ENCODE measurements at places on chromosomes 12 and 14.

GRCh38 chr14:76810953-76811400 is 1.7 kb downstream of the ANGEL1 start:
- peaks cover 31% of the 10 kb centered on the region for H3K4me1 ChIP-seq
- H3K4me3 ChIP-seq = peak overlapping the region; percentile 89
- peaks cover 35% of the 10 kb centered on the region for H3K36me3 ChIP-seq
- H3K27ac ChIP-seq = peak overlapping the region; percentile 28

GRCh38 chr14:84251411-84252115 is 1278.4 kb upstream of the FLRT2 start:
- no peak for DNase-seq
- H3K36me3 ChIP-seq = no peaks in the 10 kb centered on the region

- H3K27ac ChIP-seq = no peak overlapping the region
- H3K27me3 ChIP-seq = no peaks in the 10 kb centered on the region
- H3K36me3 ChIP-seq = no peaks in the 10 kb centered on the region
- H3K4me3 ChIP-seq = no peak overlapping the region
These were observed 148.2 kb downstream of the SLC41A2 start for GRCh38 chr12:104809706-104810385.

DNA sequence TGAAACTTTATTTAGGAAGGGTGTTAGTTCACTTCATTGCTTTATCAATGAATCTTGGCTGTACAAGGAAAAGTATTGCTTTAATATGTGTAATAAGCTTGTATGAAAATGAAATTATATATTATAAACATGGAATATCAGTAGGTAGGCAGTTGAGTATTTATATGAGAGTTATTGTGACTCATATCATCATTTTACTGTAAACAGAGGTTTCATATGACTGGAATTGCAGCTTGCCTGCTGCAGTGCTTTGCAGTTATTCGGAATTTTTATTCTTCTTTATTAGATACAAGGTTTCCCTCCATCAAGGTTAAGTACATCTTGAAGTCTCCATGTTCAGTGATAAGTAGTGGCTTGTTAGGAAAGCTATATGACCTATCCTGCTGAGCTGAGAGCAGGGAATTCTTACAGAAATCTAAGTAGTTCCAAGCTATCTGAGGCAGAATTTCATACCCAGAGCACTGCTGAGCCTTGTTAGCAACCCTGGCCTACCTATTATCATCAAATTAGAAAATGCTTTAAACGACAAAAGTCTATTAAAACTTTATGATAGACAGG is 111.2 kb downstream of the MGST1 start:
- no peaks in the 10 kb centered on the region for H3K36me3 ChIP-seq
- no peaks in the 10 kb centered on the region for H3K27me3 ChIP-seq
- no peak overlapping the region for H3K4me3 ChIP-seq
- DNase-seq = no peak

DNA sequence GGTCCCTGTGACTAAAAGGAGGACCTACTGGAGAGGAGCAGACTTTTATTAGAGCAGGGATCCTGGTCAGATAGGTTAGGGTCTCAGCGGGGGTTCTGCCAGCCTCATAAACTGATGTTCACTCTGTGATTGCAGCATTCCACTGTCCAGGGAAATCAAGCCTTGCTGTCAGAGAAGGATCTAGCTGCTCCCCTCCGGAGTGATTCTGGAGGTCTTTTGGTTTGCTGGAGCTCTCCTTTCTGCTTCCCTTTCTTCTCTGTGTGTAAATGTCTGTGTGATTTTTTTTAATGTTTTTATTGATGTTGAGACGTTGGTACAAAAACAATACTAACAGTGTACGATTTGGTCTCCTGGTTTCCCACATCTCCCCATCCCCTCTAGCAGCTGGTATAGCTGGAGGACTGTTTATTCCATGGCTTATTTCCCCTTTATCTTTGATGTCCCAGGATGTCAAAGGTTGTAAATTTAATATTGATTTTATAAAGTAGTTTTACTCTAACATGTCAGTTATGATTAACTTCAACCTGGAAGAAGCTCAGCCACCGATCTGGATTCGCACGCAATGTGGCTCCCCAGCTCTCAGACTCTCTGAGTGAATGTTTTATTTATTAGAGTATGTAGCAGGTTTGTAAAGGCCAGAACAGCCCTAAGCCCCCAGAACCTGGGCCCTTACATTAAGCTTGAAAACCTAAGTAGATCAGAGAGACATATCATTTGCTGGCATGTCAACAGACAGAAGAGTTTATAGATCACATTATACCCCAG is 202.3 kb upstream of the G2E3 start:
- H3K4me3 ChIP-seq = no peak overlapping the region
- DNase-seq = no peak
- no peaks in the 10 kb centered on the region for H3K27me3 ChIP-seq
- no peaks in the 10 kb centered on the region for H3K36me3 ChIP-seq
- H3K4me1 ChIP-seq = no peaks in the 10 kb centered on the region

GRCh38 chr14:69953266-69953915 is 74.2 kb downstream of the SMOC1 start:
- H3K36me3 ChIP-seq = no peaks in the 10 kb centered on the region
- no peaks in the 10 kb centered on the region for H3K27me3 ChIP-seq
- DNase-seq = no peak
- H3K4me1 ChIP-seq = no peaks in the 10 kb centered on the region
- no peak overlapping the region for H3K27ac ChIP-seq

- no peaks in the 10 kb centered on the region for H3K36me3 ChIP-seq
- H3K27me3 ChIP-seq = no peaks in the 10 kb centered on the region
- H3K4me3 ChIP-seq = peak overlapping the region; percentile 64
- peak overlapping the region; percentile 75 for H3K27ac ChIP-seq
- peaks cover 63% of the 10 kb centered on the region for H3K4me1 ChIP-seq
These were observed 816 bp upstream of the GDF11 start for GRCh38 chr12:55741931-55742680.

GRCh38 chr14:78297858-78298257 is 127.7 kb downstream of the NRXN3 start:
- no peaks in the 10 kb centered on the region for H3K36me3 ChIP-seq
- no peak for DNase-seq
- no peak overlapping the region for H3K4me3 ChIP-seq
- H3K27me3 ChIP-seq = no peaks in the 10 kb centered on the region
- H3K4me1 ChIP-seq = no peaks in the 10 kb centered on the region

- H3K27ac ChIP-seq = no peak overlapping the region
- no peak overlapping the region for H3K4me3 ChIP-seq
- no peaks in the 10 kb centered on the region for H3K27me3 ChIP-seq
- peaks cover 31% of the 10 kb centered on the region for H3K4me1 ChIP-seq
These were observed 11.5 kb downstream of the ADGRD1 start for GRCh38 chr12:130965214-130965613.

- H3K4me3 ChIP-seq = no peak overlapping the region
- no peaks in the 10 kb centered on the region for H3K36me3 ChIP-seq
- no peak overlapping the region for H3K27ac ChIP-seq
- DNase-seq = no peak
- H3K4me1 ChIP-seq = peaks cover 11% of the 10 kb centered on the region
- peaks cover 18% of the 10 kb centered on the region for H3K27me3 ChIP-seq
These were observed 2.3 kb downstream of the KSR2 start for GRCh38 chr12:117966511-117966910.

- peak overlapping the region; percentile 63 for H3K4me3 ChIP-seq
- H3K36me3 ChIP-seq = no peaks in the 10 kb centered on the region
- no peaks in the 10 kb centered on the region for H3K27me3 ChIP-seq
- H3K4me1 ChIP-seq = peaks cover 20% of the 10 kb centered on the region
- peak overlapping the region; percentile 86 for H3K27ac ChIP-seq
- DNase-seq = peak; percentile 94
These were observed 83.7 kb downstream of the TNFAIP2 start for GRCh38 chr14:103206836-103207387.

- H3K27me3 ChIP-seq = no peaks in the 10 kb centered on the region
- no peak for DNase-seq
- H3K4me1 ChIP-seq = peaks cover 18% of the 10 kb centered on the region
- peaks cover 4% of the 10 kb centered on the region for H3K36me3 ChIP-seq
- H3K4me3 ChIP-seq = no peak overlapping the region
- H3K27ac ChIP-seq = no peak overlapping the region
These were observed 11.5 kb downstream of the RITA1 start for GRCh38 chr12:113196990-113197389.

- H3K27me3 ChIP-seq = no peaks in the 10 kb centered on the region
- peak within 1 kb of the TSS; percentile 20 for H3K4me3 ChIP-seq
- peaks cover 27% of the 10 kb centered on the region for H3K36me3 ChIP-seq
- no peak within 1 kb of the TSS for H3K27ac ChIP-seq
- H3K4me1 ChIP-seq = peaks cover 24% of the 10 kb centered on the region
These were observed at the start of gene NRIP2 for GRCh38 chr12:2834581-2835491. Gene NRIP2 (minus strand): TSS chr12:2835035. CDS start chr12:2834983, 52 bp downstream.

DNA sequence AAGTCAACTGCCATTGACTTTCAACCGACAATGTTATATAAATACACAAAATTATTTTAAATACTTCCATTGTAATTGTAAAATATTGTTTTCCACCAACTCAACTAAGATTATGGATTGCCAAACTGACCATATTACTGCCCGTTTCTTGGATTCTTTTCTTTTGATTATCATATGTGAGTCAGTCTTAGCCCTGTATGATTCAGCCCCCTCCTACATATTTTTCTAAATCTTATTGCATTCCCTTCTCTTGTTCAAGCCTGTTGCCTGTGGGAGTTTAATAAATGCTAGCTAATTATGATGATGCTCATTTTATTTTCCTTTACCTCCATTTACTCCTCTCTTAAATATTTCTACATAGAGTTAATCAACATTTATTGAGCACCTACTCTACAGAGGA is 6.8 kb downstream of the RASSF9 start:
- no peak overlapping the region for H3K27ac ChIP-seq
- no peak overlapping the region for H3K4me3 ChIP-seq
- H3K4me1 ChIP-seq = no peaks in the 10 kb centered on the region
- no peaks in the 10 kb centered on the region for H3K27me3 ChIP-seq
- DNase-seq = no peak
- H3K36me3 ChIP-seq = no peaks in the 10 kb centered on the region

DNA sequence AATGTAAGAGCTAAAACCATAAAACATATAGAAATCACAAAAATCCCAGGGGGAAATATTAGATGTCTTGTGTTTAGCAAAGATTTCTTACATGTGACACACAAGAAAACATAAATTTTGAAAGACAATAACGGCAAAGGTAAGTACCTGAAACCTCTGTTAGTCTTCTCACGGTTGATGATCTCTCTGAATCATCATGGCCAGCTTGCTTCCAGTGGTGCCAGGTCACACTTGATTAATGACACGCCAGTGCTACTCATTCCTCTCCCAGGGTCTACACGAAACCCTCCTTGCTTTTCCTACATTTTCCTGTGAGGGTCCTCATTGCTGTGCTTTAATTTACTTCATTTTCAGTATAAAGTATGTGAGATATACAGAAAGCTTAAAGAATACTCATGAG is 114.4 kb upstream of the PARP11 start:
- no peak overlapping the region for H3K27ac ChIP-seq
- H3K27me3 ChIP-seq = peaks cover 26% of the 10 kb centered on the region
- H3K4me3 ChIP-seq = no peak overlapping the region
- H3K36me3 ChIP-seq = no peaks in the 10 kb centered on the region

DNA sequence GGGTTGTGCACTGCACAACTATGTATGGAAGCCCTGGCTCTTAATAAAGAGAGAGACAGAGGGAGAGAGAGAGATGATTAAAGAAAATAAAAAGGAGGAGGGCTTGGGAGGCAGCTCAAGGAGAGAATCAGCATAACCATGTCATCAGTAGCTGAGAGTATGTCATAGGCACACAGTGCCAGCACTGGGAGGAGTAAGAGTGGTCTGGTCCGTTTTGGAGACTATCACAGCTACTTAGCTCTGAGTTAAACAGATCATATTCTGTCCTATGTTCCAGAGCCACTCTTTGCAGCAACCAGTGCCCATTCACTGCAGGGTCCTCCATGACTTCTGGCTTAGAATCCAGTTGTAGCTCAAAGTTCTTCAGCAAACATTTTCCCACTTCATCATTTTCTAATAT is 59.0 kb downstream of the GTF2A1 start:
- no peak overlapping the region for H3K4me3 ChIP-seq
- no peak for DNase-seq
- no peaks in the 10 kb centered on the region for H3K27me3 ChIP-seq
- no peaks in the 10 kb centered on the region for H3K36me3 ChIP-seq
- no peaks in the 10 kb centered on the region for H3K4me1 ChIP-seq

DNA sequence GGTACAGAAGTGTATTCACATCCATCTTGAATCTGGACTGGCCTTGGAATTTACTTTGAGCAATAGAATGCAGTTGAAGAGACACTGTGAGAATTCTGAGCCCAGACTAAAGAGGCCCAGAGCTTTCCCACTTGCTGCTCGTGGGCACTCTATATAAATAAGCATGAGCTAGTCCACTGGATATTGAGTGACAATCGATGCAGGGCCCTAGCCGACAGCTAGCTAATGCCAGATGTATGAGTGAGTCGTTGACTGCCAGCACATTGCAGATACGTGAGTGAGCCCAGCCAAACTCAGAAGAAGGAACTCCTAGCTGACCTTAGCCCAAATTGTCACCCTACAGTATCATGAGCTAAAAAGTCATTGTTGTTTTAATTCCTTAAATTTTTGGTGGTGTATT is 24.9 kb downstream of the NAV3 start:
- H3K4me3 ChIP-seq = no peak overlapping the region
- no peak for DNase-seq
- H3K27ac ChIP-seq = no peak overlapping the region
- no peaks in the 10 kb centered on the region for H3K27me3 ChIP-seq
- H3K36me3 ChIP-seq = no peaks in the 10 kb centered on the region

- no peak overlapping the region for H3K4me3 ChIP-seq
- no peaks in the 10 kb centered on the region for H3K36me3 ChIP-seq
- H3K27me3 ChIP-seq = no peaks in the 10 kb centered on the region
- H3K4me1 ChIP-seq = peaks cover 3% of the 10 kb centered on the region
- DNase-seq = no peak
- no peak overlapping the region for H3K27ac ChIP-seq
These were observed 11.8 kb downstream of the ALG10B start for GRCh38 chr12:38328306-38328895.

DNA sequence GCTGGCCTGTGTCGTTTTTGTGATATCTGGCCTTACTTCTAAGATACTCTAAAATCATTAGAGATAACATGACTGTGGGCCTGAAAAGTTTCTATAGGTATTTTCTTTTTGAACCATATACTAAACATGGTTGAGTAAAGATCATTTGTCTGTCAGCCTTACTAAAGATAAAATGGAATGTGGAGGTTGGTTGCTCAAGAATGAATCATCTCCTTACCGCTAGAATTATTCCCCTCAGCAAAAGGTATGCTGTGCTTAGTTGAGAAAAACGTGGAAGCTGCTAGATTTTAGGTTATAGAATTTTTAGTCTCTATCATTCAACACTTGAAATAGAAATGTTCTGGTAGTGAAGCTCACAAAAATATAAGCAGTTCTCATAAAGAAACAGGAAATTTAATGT is 407.3 kb downstream of the AEBP2 start:
- no peak for DNase-seq
- H3K36me3 ChIP-seq = no peaks in the 10 kb centered on the region
- H3K4me1 ChIP-seq = peaks cover 49% of the 10 kb centered on the region
- peak overlapping the region; percentile 78 for H3K27ac ChIP-seq

DNA sequence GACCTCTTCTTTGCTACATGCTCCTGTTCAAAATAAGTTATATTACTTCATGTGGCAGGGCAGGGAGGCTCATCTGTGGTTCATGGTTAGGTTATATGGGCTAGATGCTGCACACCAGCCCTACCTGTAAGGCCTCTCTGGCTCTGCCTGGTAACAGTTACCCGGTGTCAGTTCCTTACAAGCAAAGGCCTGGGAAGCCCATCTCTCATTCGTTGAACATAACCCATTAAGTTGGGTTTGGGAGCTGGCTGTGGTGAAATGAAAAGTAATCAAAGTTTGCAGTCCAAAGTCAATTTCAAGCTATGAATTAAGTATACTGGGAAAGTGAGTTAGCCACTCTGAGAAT is 183.2 kb downstream of the PPM1H start:
- DNase-seq = no peak
- no peak overlapping the region for H3K27ac ChIP-seq
- no peaks in the 10 kb centered on the region for H3K36me3 ChIP-seq
- no peaks in the 10 kb centered on the region for H3K4me1 ChIP-seq
- no peaks in the 10 kb centered on the region for H3K27me3 ChIP-seq
- no peak overlapping the region for H3K4me3 ChIP-seq
